ENCODE measurements at places on chromosomes 7 and 10.

DNA sequence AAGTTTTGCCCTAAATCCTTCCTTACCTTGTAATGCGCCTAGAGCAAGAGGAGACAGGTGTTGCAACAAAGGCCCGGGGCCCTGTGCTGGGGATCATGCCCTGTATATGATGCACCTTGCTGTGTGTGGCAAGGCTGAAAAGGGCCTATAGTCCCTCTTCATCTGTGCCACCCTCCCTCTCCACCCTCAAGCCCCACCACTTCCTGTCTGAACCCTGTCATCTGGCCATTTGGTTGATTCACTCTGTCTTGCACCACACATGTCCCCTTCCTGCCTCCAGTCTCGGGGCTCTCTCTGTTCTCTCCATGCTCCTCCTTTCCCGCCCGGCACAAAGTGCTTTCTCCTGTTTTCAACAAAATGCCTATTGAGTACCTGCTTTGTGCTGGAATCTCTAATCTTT lies 11.5 kb upstream of the MALSU1 start:
- DNase-seq, result no peak

DNA sequence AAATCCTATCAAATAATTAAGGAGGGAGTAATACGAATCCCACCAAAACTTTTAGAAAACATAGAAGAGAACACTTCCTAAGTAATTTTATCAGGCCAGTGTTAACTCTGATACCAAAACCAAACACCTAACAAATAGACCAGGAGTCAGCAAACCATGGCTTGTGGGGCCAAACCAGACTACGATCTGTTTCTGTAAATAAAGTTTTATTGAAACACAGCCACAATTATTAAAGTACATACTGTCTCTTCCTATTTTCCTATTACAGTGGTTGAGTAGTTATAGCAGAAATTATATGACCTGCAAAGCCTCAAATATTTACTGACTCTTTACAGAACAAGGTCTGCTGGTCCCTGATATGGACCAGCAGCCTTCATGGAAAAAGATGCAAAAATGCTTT lies 73.1 kb upstream of the ELN start:
- DNase-seq, result no peak

GRCh38 chr10:132411561-132412253 lies 14.7 kb downstream of the PWWP2B start:
- DNase-seq, result no peak

DNA sequence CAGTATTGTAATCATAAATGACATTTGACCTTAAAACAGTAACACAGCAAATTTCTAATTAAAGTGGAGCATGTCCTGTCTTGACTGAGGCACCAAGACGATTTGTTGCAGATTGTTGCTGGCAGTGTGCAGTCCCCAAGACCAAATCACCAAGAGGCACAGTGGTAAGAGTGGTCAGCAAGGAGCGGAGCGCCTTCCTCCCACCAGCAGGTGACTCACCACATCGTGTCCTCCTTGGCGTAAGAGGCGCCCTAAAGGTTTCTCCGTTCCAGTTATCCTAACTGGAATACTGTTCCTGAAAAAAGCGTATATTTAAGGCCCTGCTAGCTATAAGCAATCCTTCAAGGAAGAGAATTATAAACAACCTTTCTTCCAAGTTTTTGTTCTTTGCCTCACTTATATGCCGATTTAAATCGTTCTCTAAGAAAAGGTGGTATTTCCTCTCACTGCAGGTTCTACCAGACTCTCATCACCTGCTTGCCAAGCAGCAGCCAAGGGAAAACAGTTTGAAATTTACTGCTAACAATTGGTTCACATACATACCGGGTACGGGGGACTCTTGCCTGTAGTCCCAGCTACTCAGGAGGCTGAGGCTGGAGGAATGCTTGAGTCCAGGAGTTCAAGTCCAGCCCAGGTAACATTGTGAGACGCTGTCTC lies 10.7 kb upstream of the REPIN1 start:
- no peak for DNase-seq

DNA sequence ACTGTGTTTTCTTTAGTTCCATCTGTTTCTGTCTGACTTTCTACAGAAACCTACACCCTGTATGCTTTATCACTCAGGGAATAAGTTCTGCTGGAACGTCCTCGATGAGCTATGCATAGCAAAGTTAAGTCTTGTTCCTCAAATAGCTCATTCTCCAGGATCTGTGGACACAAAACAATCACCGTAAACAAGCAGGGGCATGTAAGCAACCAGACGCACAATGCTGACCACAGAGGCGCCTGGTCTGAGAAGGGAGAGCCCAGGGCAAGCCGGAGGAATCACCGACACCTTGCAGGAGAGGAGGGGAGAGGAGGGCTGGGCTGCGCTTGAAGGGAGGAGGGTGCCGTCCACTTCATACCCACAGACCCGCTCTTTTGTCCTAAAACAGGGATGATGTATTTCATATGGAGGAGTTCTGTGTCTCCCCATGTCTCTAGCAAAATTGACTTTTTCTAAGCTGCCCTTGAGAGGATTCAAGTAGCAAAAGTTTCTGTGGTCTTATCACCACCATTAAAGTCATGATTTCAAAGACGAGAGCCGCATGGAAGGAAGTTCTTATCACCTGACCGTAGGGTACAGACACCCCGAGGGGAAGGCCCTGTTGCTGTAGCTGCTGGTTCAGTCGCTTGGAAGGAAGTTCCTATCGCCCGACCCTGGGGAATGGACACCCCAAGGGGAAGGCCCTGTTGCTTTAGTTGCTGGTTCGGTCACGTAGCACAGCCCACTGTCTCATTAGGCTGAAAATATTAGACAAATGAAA lies 14.3 kb downstream of the CALML3 start:
- no peak for DNase-seq

DNA sequence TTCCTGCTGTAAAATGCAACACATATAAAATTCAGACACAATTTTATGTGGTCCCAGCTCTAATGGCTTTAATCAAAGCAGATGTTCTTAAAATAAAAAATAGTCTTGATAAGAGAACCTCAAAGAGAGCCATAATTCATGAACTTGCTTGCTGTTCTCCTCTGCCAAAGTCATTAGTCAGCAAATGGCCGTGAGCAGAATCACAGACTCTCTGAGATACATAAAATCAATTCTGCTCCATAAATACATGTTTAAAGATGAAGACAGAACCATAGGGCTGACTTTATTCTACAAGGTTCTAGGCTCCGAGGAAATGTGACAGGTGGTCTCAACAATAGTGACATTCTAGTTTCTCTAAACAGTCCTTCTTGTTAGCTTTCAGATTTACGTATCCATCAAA lies 29.8 kb downstream of the HSPA12A start:
- DNase-seq, result no peak

- DNase-seq, result no peak
Measured at GRCh38 chr7:124318721-124319450, 286.0 kb upstream of the TMEM229A start.

DNA sequence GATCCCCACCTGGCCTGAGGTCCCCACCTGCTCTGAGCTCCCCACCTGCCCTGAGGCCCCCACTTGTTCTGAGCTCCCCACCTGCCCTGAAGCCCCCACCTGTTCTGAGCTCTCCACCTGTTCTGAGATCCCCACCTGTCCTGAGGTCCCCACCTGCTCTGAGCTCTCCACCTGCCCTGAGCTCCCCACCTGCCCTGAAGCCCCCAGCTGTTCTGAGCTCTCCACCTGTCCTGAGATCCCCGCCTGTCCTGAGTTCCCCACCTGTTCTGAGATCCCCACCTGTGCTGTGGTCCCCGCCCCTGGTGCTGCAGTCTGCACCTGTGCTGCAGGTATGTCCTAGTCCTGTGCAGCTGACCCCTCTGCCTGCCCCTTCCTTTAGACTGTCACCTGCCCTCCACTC lies 561.6 kb downstream of the TCERG1L start:
- DNase-seq, result no peak

- peak; percentile 48 for DNase-seq
Measured at GRCh38 chr7:13262929-13263530, 575.6 kb downstream of the ARL4A start.

DNA sequence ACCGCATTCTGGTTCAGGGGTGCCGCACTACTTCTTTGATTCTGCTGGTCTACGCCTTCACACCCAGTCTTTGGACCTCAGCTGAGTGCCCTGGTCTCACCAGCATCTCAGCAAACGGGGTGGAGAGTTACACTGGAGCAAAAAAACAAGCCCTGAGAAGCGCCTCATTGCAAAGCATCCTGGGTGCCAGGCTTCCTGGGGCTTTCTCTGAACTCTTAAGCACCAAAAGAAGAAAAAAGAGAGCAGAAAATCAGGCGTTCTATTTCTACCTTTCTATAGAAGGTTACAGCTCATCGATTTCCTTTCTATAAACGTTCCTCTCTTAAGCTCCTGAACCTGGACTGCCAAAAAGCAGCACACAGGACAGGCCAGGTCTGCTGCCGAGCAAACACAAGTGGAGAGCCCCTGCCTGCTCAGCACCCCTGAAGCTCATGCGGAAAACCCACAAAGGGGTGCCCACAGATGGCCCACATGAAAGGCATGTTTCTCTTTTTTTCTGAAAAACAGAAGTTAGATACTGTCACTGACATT lies 217.9 kb downstream of the SFMBT2 start:
- peak; percentile 70 for DNase-seq

- DNase-seq, result no peak
Measured at GRCh38 chr7:12431886-12432556, 28.4 kb upstream of the VWDE start.

DNA sequence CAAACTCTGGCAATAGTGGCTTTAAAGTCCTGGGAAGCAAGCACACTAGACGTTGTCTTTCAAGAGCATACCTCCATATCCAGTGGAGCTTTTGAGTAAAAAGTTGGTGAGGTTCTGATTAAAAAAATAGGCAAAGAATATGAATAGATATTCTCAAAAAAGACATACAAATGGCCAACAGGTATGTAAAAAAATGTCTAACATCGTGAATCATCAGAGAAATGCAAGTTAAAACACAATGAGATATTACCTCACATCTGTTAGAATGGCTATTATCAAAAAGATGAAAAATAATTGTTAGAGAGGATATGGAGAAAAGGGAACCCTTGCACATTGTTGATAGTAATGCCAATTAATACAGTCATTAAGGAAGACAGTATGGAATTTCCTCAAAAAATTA lies 407.1 kb downstream of the MDFIC start:
- DNase-seq, result no peak

DNA sequence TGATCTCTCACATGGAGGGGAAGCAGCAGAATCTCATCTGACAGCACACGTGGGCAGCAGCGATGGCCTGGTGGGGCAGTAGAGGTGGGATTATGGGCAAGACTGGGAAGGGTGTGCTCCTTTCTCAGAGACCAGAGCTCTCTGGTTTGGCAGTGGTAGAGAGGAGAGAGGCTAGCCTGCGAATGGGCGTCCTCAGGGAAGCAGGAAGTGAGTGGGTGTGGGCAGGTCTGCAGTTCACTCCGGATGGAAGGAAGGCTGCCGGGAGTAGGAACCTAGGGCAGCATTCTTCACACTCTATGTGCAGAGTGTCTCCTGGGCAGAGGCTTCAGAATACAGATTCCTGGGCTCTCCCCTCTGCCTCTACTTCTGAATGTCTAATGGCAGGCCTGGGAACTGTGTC lies 162.8 kb upstream of the BMPER start:
- no peak for DNase-seq

DNA sequence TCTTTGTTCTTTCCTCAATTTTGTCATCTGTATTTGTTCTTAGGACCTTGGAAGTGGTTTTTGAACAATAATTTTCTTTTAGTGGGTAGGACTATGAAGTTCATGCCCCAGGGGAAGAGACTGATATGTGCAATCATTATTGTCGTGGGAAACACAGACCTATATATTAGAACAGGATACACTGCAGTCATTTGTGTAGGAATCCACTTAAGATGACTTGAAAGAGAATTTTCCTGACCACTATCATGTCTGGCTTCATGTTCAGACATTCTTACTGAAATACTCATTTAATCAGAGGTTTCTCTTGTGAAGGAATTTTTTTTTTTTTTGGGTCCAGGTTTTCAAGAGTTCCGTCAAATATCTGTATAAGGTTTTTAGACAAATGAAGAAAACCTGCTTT lies 163.6 kb downstream of the SUGCT start:
- no peak for DNase-seq

GRCh38 chr7:152909280-152909679 lies 149.7 kb downstream of the ACTR3B start:
- DNase-seq, result no peak

Data from CD4-positive, alpha-beta T cell treated with Interleukin-17A for 1 hour (primary cell).